Epithelial cell of alveolus of lung (primary cell): ENCODE measurements at places on chromosomes 2 and 18. TPM values are rescaled to one million over a fixed set of nuclear protein-coding genes. Genes with fewer than 3 reads are reported as not detected.

Gene CIB4
- total RNA-seq, result not detected in 2 replicates

Gene GATA6
- total RNA-seq, result 27.4 and 38.5 TPM in 2 replicates

Gene FOXD4L1
- under 0.01 and 0.16 TPM in 2 replicates for total RNA-seq

Gene DNAH6
- under 0.01 and 0.08 TPM in 2 replicates for total RNA-seq

Gene C2orf78
- total RNA-seq, result not detected in 2 replicates
